Activated CD4-positive, CD25-positive, alpha-beta regulatory T cell treated with anti-CD3 and anti-CD28 coated beads, Interleukin-2, amount 50 U/mL, for 24 hours (primary cell): ENCODE measurements at places on chromosomes 6 and 20.

DNA sequence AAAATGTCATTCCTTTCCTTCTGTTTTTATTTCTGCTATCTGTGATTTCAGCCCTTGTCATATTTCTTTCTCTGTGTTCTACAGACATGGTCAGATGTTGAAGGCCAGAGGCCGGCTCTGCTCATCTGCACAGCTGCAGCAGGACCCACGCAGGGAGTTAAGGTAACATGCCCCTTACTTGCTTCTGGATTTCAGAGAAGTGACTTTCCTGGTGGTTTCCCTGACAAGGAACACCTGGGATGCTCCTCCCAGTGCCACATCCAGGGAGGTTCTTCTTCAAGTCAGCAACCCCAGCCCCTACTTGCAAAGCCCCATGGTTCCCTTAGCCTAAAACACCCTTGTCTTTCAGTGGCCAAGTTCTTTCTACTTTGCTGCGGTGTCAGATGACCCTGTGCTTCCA, 41.3 kb downstream of the CDH26 start:
- ATAC-seq, result no peak

DNA sequence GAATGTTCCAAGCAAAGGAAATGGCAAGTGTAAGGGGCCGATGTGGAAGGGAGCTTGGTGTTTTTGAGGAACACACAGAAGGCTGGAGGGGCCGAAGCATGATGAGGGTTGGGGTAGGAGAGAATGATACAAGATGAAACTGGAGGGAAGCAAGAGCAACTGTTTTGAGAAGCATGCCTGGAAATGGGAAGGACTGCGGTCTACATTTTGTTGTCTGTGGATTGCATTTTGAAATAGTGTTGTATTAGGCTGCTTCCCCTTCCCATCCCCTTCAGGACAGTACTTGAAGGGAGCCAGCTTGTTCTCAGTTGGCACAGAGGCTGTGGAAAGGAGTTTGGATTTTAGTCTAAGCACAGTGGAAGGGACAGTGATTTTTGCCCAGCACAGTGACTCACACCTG, 2.2 kb downstream of the TM9SF4 start:
- no peak for ATAC-seq

GRCh38 chr6:33505548-33506370, 51.4 kb downstream of the ZBTB9 start:
- ATAC-seq, result no peak

DNA sequence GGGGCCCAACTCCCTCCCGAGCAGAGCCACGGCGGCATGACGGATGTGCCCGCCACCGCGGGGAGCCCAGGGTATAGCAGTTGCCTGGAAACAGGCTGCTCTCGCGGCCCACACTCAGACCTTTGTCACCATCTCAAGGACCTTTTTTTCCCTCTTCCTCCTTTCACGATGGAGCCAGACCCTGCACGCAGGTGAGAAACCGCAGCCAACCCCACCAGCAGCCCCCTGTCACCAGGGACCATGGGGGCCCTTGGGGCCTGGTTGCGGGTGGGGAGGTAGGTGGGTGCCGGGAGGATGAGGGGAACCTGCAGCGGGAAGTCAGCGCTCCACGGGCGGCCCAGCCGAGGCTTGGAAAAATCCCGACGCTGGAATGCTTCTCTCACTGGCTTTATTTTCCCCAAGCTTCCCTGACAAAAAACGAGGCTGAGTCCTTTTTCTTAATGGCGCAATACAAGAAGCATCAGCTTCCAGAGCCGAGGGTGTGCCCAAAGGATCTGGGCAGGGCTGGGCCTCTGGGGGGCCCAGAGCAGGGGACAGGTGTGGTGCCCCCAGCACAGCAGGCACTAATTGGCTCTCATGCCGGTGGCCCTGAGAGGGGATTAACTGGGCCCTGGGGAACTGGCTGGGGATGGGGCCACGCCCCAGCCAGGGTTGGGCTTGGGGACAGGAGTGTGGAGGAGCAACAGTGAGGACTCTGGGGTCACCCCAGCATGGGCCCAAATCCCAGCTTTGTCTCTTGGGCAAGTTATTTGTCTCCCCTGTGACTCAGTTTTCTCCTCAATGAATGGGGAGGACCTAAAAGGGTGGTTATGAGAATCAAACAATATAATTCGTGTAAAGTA, 23.9 kb downstream of the NOL4L start:
- ATAC-seq, result peak; percentile 43

GRCh38 chr6:43917878-43918382, 147.9 kb downstream of the VEGFA start:
- no peak for ATAC-seq

DNA sequence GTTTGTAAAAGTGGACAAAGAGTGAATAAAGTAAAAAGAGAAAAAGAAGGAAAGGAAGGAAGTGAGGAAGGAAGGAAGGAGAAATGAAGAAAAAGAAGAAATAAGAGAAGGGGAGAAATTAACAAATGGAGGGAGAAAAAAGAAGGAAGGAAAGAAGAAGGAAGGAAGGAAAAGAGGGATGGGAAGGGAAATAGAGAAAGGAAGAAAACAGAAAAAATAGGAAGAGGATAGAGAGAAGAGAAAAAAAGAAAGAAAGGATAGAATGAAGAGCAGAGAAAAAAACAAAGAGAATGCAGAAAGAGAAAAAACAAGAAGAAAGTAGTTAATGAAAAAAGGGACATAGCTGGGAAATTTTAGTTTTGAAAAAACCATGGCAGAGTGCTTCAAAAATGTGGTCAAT, 361.8 kb downstream of the EPHA7 start:
- ATAC-seq, result no peak

DNA sequence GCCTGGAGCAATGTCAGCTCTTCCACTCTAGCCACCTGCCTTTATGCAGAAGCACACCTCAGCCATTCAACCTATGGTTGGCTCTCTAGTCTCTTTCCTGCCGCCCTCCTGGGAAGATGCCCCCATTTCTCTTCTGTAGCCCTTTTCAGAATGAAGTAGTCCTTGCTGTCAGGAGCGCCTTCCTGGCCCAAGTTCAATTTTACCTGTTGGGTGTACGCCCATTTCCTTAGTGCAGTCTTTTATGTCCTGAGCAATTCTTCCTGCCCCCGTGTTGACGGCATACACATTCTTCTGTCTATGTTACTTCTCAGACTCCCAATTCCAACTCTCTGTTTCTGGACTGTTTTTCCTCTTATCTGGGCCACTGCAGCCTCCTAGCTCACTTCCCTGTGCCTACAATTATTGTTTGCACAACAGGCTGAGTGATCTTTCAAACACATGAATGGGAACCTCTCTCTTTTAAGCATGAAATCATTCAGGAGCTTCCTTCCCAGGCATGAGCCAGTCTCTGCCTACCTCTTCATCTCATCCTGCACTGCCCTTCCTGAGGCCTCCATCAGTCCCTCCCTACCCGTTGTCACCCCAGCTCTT, 389.2 kb downstream of the CD83 start:
- ATAC-seq, result no peak

- peak; percentile 90 for ATAC-seq
Observed at GRCh38 chr6:154156135-154156896, 117.3 kb downstream of the OPRM1 start.

GRCh38 chr6:36131511-36132245, 1.4 kb downstream of the MAPK13 start:
- peak; percentile 86 for ATAC-seq

DNA sequence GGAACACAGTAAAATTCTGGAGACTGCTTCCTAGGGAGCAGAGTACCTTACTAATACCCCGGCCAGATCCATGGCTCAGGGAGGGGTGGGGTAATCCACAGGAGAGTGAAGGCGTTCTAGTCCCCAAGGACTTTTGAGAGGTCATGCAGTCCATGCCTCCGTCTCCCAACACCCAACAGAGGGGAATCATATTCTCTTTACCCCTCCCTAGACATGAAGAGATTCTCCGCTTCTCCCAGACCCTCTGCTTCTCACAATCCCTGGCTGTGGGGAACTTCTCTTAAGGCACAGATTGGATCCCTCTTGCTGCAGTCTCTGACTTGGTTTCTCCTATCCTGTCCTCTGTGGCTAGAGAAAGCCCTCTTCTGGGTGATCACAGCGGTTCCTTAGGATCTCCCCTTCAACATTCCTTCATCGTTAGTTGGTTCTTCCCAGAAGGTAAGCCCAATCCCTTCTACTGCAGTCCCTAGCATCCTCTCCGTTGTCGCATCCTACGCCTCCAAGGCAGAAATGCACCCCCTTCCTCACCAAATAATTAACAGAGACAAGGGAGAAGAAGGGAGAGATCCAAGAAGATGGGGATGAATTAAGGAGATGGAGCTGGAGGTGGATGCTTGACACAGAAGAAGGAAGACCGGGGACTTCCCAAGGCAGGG, 562 bp downstream of the GGT7 start:
- ATAC-seq, result no peak

DNA sequence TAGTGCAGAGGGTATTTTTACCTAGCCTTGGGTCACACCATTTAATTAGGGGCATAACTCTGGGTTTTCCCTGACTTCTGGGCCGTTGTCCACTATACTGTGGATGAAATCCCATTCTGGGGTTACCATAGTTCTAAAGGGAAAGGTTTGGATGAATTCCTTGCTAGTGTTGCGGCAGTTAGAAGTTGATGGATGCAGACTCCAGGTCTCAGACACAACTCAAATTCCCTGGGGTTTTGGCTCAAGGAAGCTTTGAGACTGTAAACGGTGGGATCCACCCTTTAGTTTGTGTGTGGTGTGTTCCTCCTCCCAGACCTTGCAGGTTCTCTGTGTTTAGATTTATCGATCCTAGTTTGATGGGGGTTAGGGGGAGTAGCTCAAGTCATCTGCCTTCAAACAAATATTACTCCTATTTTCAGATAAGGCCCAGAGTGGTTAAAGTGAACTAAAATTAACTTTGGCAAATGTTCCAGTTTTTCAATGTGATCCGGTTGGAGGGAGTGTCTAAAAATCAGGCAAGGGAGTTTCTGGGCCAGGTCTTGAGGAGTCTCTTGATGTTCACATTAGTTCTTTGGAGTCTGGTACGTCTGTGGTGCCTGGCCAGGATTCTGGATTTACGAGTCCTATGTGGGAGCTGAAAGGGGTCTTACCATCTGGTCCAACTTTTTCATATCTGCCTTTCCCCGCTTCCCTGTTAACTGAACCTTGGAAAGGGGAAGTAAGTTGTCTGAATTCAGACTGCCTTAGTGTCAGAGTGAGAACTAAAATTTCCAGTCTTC, 1.5 kb downstream of the RALY start:
- ATAC-seq, result no peak

GRCh38 chr6:33746651-33747100, at the start of gene IP6K3:
TSS of gene IP6K3 (minus strand) at chr6:33746905. CDS start at chr6:33735476, 11,429 bp downstream.
- ATAC-seq, result no peak

DNA sequence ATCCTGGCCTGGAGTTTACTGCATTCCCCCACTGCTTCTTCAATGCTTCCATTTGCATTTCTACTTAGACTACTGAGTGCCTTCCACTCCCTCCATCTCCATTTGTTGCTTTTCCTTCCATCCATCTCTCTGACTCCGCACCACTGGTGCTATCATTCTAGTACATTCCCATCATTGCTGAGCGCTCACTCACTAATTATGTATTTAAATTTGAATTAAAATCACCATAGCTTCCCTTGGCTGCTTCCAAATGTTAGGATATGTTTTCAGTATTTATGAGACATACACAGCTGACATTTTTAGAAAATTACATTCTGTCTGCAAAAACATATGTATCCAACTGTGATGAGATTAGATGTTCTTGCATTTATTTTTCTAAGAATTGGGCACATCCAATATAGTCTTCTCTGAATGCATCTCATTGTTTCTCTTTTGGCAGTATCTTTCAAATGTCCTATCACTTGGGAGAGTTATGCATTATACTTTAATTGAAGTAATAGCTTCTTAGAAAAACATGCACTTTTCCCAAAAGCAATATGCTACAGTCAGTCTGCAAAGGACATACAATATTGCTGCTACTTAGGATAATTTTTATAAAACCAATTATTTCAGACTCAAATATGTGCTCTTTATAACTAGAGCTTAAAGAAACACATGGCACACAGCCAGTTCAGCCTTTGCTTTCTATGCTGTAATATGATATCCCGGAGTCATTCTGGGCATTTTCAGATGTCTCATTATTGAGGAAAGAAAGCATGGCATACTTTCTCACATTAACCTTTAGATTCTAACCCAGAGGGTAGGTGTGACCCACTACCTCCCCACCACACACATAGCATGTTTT, 12.1 kb upstream of the COL21A1 start:
- no peak for ATAC-seq

DNA sequence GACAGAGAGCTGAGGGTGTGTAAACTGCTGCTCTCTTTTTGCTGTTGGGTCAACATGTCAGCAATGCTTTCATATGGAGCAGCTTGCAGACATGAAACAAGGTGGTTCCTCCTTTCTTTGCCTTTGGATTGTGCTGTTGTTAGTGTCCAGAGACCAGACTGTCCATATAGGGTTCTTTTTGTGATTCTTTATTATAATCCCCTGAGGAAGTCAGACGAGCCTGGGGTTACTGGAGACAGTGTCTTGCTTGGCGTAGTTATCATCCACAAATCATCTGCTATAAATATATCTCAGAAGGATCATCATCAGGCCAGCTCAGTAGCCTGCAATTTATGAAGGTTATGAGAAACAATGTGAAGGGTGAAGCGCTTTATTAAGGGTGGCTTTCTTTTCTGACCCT, 2.3 kb upstream of the ADGRB3 start:
- ATAC-seq, result no peak

DNA sequence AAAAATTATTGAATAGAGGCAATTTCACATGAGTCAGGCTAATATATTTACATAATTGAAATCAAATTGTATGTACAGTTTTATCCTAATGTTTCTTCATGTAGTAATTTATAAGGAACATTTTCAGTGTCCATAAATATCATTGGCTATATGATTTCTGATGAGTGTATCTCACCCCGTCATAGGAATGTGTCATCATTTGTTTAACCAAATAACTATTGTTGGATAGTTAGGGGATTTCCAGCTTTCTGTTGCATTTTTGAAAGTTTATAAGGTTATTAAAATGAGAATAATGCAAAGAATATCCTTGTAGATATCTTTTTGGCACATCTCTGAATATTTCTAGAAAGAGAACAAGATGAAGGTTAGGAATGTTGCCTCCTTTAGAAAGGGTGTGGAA, 39.0 kb downstream of the SYTL3 start:
- ATAC-seq, result no peak

DNA sequence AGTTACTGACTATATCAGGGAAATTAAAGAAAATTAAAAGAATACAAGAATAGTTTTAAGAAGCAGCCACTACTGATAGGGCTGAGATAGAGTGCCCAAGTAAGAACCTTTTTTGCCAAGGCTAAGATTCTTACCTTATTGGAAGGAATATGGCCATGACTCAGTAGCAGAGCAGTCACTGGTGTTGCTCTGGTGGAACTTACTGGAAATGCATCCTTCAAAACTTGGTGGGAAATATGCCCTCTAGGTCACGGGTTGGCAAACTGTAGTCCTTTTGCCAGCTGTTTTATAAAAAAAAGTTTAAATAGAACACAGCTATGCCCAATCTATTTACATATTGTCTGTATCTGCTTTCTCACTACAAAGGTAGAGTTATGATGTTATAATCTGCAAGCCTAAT, 6.0 kb downstream of the HSF2 start:
- ATAC-seq, result no peak

DNA sequence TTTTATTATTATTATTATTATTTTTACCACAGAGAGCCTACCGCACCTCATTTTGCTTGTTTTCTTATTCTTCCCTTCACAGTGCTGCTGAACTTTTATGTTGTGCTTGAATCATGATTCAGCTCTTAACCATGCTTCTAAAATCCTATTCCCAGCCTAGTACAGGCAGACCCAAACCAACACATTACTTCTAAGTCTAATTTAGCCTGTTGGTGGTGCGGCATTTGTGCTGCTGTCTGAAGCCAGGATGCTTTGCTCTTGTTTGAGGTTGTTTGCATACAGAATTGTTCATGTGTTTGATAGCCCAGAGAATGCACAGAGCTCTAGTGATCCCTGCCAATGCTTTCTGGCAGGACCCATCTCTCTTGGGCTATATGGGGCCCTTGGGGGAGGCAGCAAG, 213.5 kb upstream of the KCNG1 start:
- no peak for ATAC-seq
